GM12864 (cell line): ENCODE measurements at places on chromosomes 2 and 18.

DNA sequence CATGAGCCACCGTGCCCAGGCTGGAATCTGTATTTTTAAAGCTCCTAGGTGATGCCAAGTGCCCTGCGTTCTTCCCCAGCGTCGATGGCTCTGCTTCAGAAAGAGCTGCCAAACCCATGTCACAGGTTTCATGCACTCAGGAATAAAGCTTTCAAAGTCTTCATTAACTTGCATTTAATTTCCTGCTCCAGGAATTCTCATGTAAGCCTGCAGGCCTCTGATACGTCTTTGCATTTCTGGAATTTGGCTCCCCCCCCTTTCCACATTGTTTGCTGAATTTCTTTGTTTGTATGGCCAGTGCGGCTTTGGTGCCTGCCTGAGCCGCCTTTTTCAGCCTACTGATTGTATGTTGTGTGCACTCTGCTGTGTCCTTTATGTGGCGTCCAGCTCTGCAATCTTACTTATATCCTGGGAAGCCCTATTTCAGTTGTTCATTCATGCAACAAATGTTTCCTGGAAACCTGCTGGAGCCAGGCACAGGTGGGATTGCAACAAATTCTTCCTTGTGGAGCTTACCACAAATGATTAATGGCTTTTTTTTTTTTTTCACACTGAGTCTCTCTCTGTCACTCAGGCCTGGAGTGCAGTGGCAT, 17.9 kb upstream of the OTOF start:
- no peak for DNase-seq

DNA sequence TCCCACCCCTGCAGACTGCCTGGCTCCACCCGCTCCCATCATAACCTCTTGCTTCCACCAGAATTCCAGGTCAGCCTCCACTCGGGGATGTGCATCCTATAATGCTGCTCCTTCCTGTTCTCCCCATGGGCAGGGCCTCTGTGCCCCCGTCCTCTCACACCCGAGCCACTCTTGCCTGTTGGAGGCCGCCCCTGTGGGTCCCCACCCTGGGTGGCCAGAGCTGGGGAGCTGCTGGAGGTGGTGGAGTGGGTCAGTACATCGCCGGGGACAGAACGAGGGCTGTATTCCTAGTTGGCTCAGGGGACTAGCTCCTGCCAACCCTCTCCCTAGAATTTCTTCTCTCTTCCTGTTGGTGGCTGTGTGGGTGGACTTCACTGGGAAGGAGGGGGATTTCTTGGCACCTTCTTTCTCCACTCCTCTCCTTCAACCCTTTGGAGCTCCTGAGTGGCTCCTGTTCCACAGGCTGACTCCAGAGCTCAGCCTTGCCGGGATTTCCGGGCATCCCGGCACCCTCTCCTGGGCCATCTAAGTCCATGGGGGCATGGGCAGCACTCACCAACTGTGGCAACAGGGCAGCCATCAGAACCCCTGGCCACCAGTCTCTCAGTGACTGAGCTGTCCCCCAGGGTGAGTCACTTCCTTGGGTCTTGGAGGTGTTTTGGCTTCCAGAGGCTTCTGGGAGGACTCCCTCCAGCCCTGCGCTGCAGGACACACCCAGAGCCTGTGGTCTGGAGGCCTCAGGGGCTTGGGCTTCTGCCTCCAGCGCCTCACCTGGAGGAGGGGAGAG, 88.2 kb upstream of the MCFD2 start:
- DNase-seq: no peak

- DNase-seq: no peak
These were observed 5.2 kb upstream of the TPO start for GRCh38 chr2:1407950-1408675.

GRCh38 chr2:73227086-73227485, 6.0 kb downstream of the PRADC1 start:
- DNase-seq: no peak

DNA sequence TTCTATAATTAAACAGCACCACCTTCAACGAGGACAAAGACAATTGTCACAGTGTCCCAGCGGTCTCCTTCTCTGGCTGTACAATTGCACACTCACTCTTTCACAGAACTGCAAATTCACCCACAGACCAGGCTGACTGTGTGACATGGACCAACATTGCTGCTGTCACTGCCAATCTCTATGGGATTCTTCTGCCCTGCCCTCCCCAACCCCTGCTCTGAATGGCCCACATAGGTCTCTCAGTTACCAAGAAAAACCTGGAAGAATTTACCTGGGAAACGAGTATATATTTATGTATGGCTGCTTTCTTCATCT, 26.5 kb downstream of the LRRC30 start:
- DNase-seq: no peak

DNA sequence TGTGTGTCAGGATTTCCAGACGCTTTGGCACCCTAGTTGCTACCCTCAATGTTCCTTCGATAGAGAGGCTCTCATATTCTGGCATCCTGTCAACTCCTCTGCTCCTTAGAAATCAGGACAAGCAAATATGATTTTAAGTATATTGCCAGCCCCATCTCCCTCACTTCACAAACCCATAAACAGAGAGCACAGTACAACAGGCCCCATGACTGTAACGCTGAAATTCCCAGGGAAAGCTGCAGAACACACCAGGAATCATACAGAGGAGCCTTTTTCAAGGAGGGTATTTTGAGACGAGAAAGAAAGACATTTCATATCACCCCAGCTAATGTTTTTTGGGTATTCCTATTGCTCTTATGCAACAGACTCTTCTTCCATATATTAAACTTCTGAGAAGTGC, 162.9 kb downstream of the NAPG start:
- no peak for DNase-seq

GRCh38 chr2:10300328-10300920, 2.3 kb upstream of the HPCAL1 start:
- DNase-seq: no peak

DNA sequence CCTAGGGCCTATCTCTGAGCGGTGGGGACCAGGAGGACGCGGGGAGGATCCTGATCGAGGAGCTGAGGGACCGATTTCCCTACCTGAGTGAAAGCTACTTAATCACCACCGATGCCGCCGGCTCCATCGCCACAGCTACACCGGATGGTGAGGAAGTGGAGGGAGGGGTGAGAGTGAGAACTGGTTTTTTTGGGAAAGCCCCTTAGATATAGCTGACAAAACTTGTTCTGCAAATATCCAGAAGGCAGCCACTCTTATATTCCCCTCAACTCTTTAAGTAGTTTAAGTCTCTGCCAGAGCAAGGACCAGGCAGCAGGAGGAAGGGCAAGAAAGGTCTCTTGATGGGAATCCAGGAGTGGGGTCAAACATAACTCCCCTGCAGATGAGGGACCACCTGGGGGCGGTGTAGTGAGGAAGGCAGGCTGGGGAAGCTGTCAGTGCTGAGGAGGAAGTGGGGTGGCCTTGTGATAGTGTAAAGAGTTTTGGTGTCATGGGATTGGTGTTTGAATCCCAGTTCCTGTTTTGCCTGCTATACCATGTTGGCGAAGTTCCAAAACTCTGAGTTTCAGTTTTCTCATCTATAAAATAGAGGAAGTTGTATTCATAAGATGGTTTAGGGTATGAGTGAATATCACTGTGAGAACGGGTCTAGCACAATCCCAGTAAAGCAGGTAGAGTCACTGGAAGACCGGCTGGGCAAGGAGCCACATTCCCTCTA, 3.4 kb downstream of the NAGK start:
- DNase-seq: peak; percentile 88

DNA sequence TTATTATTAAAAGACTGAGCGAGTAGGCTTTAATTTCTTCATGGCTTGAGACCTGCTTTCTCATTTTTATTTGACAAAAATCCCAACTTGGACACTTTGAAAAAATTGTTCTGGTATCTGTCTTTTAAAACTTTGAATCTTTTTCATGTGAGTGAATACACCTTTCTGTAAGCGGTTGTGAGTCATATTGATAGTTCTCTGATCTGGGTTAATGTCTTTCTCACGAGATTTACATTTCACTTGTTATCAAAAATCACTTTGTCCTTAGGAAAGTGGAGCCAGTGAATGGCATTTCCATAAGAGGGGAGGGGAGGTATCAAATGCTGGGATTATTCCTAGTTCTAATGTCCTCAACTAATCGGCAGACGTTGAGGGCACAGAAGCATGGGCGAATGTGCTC, 36.3 kb downstream of the ATP9B start:
- DNase-seq: no peak

DNA sequence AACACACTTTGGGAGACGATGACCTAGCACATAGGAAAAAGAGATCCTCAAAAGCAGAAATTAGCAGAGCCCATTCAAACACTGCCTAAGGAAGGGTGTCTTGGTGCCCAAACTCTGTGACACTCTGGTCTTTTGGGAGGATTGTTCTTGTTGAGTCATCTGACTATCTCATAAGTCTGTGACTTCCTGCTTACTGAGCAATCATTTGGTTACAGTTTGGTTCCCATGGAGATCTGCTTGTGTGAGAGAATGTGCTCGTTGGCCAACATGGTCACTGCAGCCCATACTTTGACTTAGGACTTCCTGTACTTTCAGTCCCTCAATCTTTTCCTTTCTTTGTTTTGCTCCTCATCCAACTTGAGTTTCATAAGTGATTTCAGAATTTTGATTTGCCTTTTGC, 602.9 kb downstream of the NYAP2 start:
- DNase-seq: no peak

- DNase-seq: no peak
These were observed 245.5 kb upstream of the CXCR4 start for GRCh38 chr2:136363470-136363869.

DNA sequence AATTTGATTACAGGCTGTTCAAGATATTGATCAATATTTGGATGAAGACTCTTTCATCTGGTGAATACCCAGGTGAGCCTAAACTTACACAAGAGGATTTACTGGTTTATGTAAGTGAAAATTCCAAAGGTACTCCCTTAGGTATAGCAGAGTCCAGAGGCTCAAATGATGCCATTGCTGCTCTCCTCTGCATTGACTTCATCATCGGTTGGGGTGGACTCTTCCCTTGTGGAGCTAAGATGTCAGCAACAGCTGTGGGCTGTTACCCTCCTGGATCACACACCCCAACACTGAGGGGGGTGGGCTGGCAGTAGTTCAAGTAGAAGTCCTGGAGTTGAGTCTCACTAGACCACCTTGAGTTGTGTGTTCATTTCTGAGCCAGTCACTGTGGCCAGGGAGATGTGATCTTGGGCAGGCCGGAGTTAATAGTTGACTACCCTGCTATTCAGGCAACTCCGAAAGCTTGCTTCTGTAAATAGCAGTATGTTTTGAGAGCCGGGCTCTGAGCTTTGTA, 236.9 kb downstream of the PTPRM start:
- no peak for DNase-seq

DNA sequence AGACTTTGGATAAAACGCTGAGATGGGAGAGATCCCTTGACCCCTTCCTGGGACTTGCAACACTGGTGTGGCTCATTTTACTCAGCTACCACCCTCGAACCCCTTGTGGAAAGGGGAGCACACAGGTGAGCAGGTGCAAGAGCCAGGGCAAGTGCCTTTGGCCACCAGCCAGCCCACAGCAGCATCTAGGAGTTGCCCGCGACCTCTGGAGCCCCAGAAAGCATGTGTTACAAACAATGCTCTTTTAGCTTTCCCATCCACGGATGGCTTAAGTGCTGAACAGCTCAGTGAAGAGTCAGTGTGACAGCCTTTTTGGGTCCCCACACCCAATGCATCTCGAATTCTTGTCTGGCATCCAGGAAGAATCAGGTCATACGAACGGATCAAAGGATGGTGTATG, 197.8 kb downstream of the MEMO1 start:
- DNase-seq: no peak

- DNase-seq: no peak
These were observed 60.5 kb upstream of the TEX51 start for GRCh38 chr2:126837966-126838715.

DNA sequence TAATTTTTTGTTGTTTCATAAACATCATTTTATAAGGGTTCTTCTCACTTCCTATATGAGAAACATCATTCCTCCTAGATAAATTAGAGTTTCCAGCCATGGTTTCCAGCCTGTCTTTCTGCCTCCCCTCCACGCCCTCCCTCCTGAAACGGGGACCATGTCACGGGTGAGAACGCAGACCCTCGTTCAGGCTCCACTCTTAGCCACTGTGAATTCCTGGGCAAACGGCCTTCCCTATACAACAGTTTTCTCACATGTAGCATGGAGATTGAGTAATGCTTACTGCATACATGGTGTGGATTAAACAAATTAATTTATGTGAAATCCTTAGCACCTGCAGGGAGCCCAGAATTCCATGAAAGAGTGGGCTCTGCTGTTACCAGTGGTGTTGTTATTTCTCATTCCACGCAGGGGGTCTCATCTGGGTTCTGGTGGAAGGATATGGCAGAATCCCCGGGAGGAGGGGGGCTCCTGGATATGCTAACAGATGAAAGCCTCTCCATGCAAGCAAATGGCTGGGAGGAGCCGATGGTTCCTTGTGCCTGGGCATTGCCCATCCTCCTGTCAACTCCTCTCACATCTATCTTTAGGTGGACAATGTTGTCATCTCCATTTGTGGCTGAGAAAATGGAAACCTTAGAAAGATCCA, 54.0 kb upstream of the TWIST2 start:
- DNase-seq: no peak

GRCh38 chr2:46135958-46136357, 161.2 kb upstream of the EPAS1 start:
- no peak for DNase-seq

DNA sequence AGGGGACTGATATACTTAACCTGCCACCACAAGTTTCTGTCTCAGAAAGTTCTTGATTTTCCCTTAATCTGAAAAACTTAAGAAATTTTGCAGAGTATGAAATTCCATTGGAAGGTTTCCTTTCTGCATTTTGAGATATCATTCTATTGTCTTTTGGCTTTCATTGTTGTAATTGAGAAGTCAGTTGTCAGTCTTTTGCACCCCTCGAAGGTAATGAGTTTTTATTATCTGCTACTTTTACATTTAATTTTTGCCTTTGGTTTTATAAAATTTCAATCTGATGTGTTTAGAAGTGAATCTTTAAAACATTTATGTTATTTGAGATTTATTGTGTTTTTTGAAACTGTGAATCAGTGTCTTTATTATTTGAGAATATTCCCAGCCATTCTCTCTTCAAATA, 4.8 kb upstream of the IL36A start:
- no peak for DNase-seq

DNA sequence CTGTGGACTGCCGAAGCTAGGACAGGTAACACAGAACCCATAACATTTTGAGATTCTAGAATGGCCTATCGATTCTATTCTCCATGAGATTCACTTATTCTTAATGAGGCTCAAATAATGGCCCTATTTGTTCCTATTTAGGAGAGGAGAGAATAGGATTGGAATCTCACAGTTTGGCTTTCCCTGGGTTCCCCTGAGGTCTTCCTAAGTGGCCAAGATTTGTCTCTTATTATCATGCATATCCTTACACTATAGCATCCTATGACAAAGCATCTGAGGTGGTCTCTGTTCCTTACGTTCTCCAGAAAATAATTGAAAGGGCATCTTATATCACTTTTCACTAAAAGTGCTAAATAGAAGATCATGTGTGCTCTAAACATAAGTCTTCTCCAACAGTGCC, 9.5 kb downstream of the WDPCP start:
- no peak for DNase-seq

- no peak for DNase-seq
These were observed at the start of gene HOXD10 for GRCh38 chr2:176115883-176116813. Gene HOXD10, plus strand, starts transcription at chr2:176116778. Its CDS starts 56 bp downstream, at chr2:176116834.

DNA sequence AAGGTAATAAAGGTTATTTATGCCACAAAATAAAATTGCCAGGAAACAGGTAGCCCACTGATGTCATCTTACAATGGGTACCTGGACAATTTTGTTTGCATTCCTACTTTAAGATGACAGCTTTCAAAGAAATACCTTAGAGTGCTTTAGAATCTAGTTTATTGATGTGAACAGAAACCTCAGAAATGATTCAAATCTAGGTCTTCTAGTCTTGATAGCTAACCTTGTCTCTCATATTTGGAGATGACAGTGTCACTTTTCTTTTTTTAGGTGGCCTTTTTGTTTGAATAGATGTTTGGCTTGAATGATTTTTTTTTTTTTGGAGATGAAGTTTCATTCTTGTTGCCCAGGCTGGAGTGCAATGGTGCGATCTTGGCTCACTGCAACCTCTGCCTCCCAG, 69.1 kb downstream of the PIK3C3 start:
- no peak for DNase-seq
